ENCODE measurements at places on chromosomes 7 and 10.

- no peak for DNase-seq
Observed at GRCh38 chr10:45282061-45282460, 33.3 kb downstream of the OR13A1 start.

DNA sequence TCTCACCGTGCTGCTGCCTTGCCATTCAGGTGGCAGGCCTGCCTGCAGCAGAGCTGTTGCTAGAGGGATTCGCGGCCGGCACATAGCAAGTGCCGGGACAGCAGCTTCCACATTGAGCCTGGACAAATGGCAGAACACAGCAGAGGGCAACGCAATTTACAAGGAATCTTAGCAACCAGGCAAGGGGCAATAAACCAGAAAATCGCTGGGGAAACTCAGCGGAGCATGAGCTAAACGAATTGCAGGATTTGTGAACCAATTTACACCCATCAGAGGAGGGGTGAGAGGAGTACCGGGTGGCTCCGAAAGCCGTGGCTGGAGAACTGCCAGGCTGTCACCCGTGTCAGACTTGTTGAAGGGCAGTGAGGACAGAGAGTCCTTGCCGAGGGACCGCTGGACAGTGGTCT, 58.6 kb upstream of the LOXL4 start:
- DNase-seq, result no peak

DNA sequence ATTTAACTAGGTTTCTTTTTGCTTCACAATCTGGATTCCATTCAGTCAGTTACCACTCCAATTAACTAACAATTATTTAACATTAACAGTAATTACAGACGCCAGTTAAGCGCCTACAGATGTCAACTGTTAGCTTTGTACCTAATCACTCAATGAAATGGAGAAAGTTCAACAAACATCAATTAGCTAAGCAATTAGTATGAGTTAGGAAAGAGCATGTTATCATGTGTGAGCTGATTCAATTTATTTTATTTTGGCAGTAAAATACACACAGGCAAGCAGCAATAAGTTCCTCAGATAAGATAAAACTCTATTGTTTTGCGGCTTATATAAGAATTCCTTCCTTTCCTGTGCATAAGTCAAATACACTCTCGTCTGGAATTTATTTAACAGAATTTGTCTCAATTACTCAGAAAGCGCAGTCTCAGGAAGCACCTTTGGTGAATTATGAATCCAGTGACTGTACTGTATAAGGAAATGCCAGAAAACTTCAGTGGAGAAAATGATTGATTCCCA, 427.1 kb upstream of the GALNT17 start:
- no peak for DNase-seq

GRCh38 chr7:135262623-135263320, 29.1 kb downstream of the STRA8 start:
- DNase-seq, result no peak

DNA sequence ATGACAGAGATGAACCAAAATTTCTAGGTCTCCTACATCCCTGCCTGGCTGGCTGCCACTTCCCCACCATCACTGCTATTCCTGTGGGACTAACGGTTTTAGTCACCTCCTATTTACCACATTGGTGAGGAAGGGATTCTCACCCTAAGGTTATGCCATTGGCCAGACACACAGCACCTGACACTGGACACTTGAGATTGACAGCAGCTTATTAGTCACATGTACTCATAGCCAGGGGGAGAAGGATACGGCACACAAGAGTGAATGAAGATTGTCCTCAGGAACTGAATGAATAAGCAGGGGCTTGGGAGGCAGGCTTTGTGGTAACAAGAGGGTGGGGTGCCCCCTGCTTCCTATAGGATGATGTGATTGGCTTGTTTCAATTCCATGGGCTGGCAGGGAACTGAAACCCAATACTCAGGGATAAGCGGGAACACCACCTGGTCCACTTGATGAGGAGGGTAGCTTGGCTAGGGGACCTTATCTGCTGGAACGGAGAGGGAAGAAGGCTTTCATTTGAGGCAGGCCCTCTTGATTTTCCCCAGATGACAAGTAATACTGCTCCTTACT, 99.0 kb downstream of the SPAG6 start:
- no peak for DNase-seq

DNA sequence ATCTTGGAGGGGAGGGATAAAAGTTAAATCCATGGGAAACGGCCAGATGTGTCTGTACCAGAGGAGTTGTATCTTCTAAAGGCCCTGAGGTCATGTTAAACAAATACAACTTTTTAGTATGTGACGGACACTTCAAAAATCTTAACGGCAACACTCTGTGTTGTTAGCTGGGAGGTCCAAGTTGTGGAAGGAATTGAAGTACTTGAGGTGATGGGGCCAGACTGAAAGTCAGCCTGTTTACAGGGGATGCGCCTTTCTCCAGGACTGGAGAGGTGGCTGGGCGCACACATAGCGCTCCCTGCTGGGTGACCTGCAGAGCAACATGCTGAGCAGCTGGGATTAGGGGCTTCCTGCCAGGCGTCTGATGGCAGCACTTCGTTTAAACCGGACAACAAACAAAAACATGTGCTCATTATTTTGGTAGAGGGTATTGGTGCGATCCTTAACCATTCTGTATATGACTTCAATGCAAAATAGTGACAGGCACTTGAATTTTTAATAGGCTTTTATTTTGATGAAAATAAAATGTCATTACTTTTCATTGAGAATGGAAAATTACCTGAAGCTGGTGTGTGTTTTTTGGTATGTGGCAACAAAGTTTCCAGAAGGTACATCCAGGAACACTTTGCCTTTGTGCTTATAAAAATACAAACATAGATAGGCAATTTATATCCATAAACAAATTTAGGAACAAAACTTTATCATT, 198.2 kb downstream of the MLLT10 start:
- no peak for DNase-seq

DNA sequence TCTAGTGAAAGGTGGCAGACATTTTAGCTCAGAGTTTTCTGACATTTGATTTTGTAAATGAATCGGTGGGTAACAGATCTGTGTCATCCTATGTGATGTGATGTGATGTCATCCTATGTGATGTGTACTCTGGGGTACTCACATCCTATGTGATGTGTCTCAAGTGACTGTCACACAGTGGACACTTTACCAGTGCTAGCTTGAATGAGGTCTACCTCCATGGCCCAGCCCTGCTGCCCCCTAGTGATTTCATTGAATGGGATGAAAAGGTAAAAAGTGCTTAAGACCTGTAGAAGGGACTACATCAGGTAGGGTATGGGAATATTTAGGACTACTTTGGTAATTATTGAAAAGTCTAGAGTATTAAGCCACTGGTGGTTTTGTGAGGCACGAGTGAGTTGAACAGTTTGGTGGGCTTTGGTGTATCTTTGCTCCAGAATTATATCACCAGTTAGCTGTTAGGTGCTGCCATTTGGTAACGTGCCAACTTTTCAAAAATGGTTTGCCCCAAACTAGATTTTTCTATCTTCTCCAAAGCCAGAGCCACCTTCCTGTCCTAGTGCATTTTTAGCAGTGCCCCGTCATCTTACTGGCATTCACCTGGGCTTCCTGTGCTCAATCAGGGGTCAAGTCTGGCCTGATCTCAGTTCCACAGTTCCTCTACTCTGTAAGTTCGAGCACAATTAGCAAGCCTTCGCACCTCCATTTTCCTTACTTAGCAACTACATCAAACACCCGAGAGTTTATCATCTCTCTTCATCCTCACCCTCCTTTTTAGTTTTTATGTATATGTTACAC, 9.7 kb downstream of the EIF4H start:
- DNase-seq, result no peak

DNA sequence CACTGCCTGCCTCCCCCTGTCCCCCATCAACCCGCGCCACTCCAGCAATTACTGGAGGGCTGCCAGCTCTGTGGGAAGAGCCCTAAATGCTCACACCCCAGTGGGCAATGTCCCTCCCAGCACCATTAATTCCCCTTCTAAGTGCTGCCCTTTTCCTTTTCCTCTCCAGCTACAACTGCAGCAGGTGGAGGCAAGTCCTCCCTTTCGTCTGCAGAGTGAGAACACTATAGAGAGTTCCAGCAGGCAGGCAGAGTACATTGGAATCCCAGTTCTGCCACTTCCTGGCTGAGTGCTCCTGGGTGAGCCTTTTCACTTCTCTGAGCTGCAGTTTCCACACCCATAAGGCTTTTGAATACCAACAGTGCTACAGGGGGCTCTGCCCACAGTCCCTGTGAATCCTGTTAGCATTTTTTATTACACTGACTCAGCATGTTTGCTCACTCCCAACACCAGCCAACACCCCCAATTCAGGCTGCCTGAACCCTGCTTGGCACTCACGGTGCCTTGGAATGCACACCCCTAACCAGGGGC, 447.0 kb downstream of the GRID1 start:
- no peak for DNase-seq

Measured in stimulated activated CD8-positive, alpha-beta memory T cell treated with anti-CD3 and anti-CD28 coated beads, Interleukin-4, amount 100 ng/mL, for 4 hours (primary cell).